ENCODE measurements at places on chromosomes 3 and 15.

- H3K27ac ChIP-seq, result no peak overlapping the region
These were observed 51.9 kb downstream of the ARHGAP31 start for GRCh38 chr3:119346076-119346496.

DNA sequence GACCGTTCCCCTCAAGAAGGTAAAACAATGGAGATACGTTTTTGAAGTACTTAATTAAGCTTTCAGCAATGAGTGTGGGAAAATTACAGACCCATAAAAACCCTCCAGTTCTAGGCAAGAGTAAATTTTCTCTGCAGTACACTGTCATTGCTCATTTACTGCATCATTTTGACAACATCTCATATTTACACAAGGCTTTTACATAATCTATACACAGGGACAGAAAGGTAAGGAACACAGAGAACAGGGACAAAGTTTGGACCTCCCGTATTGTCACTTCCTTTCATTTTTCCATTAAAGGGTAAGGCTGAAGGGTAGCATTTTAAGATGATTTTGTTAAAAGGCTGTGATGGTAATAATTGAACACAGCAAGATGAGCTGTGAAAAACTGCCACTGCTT lies 7.4 kb upstream of the HGD start:
- H3K27ac ChIP-seq, result no peak overlapping the region
- DNase-seq, result no peak
- no peaks in the 10 kb centered on the region for H3K4me1 ChIP-seq
- H3K36me3 ChIP-seq, result peaks cover 4% of the 10 kb centered on the region

GRCh38 chr15:78148392-78149067 lies 632 bp upstream of the IDH3A start:
- H3K36me3 ChIP-seq, result peaks cover 16% of the 10 kb centered on the region
- H3K27me3 ChIP-seq, result no peaks in the 10 kb centered on the region
- DNase-seq, result no peak
- H3K4me3 ChIP-seq, result peak overlapping the region; percentile 93

DNA sequence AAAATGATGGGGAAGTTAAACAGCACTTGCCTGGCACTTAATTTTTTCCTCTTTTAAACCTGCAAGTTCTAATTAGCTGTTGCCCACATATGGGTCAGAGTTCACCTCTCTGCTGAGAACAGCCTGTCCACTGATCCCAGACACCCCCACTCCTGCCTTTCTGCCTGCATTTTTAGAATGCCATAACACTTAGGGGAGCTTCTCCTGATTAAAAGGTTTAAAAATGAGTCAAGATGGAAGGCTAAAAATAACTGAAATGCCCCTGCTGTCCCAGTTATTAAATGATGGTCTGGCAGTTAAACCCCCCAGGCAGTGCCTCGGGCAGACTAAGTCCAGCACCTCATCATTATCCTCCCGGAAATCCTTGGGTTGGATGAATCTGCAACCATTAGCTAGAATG lies 913.6 kb upstream of the ARPP21 start:
- no peaks in the 10 kb centered on the region for H3K36me3 ChIP-seq
- H3K4me1 ChIP-seq, result no peaks in the 10 kb centered on the region
- no peak overlapping the region for H3K4me3 ChIP-seq
- peaks cover 8% of the 10 kb centered on the region for H3K27me3 ChIP-seq
- H3K27ac ChIP-seq, result no peak overlapping the region

DNA sequence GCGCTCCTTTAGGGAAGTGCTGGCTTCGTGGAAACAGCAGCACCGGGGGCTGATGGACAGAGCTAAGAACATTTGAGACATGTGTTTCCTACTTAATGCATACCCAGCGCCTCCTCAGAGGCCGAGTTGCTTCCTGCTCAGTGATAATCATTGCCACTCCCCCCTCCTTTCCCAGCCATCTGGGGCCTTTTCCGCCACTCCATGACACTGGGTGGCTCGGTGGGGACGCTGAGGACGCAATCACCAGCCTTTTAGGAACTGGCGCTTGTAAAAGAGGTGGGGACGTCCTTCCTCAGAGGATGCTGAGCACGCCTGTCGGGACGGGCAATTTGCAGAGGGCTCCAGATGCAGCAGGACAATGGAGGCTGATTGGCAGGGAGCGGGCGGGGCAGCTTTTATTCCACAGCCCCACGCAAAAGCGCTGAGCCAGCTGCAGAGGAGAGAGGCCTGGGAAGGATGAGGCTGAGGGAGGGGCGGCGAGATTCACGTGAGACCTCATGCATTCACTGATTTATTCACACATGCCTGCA lies 22.2 kb upstream of the IQSEC1 start:
- H3K4me1 ChIP-seq, result peaks cover 2% of the 10 kb centered on the region
- DNase-seq, result no peak
- no peak overlapping the region for H3K27ac ChIP-seq
- no peaks in the 10 kb centered on the region for H3K36me3 ChIP-seq
- H3K4me3 ChIP-seq, result no peak overlapping the region

DNA sequence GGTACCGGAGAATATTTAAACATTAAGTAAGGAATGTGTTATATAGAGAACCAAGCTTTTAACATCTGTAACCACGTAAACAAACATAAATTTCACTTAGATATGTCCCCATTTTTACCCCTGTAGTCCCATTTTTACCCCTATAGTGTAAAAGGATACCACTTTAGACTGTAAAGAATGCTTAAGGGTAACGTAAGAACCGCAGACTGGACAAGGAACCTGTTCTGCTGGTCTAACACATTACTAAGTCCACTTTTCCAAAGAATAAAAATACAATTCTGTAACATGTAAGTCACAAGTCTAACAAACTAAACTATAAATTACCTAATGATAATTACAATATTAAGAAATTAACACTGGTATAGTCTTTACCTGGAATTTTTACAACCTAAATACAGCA lies 2.9 kb downstream of the SLC12A6 start:
- peaks cover 65% of the 10 kb centered on the region for H3K4me1 ChIP-seq
- H3K36me3 ChIP-seq, result peaks cover 24% of the 10 kb centered on the region
- H3K4me3 ChIP-seq, result peak overlapping the region; percentile 96
- H3K27ac ChIP-seq, result peak overlapping the region; percentile 90

DNA sequence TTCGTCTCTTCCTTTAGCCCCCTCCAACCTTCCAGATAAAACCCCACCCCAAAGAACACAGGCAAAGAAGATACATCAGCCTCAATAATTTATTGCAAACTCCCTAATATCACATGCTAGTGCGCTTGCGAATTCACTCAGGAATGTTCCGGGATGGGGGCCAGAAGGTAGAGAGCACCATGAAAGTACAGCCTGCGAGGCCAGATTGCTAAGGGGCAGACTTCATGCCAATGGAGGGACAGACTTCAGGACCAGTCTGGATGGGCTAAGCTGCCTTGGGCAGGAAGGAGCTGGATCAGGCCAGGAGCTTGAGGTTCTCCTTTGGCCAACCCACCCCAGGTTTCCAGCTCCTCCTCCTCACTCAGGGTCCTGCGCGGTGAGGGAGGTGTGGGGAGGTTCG lies 13.4 kb downstream of the CIDEC start:
- H3K4me1 ChIP-seq, result no peaks in the 10 kb centered on the region
- no peak overlapping the region for H3K4me3 ChIP-seq
- H3K27ac ChIP-seq, result no peak overlapping the region
- no peak for DNase-seq
- H3K36me3 ChIP-seq, result no peaks in the 10 kb centered on the region

DNA sequence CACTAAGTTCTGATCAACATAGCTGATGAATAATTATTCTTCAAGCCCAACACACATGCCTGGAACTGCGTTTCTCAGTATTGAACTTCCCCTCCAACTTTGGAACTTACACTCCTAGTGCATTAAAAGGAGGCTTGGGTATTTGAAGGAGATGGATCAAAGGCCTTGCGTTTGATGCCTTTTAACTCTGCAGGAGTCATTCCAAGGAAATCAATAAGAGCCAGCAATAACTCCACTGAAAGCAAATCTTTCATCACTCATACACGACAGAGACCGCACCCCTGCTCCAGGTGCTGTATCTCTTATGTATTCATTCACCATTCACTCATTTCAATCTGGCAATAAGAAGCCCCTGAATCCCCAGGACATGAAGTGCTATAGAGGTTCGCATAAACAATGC lies 14.0 kb upstream of the FSIP1 start:
- peaks cover 38% of the 10 kb centered on the region for H3K27me3 ChIP-seq
- no peak overlapping the region for H3K27ac ChIP-seq
- H3K4me3 ChIP-seq, result no peak overlapping the region
- no peaks in the 10 kb centered on the region for H3K4me1 ChIP-seq
- H3K36me3 ChIP-seq, result no peaks in the 10 kb centered on the region

DNA sequence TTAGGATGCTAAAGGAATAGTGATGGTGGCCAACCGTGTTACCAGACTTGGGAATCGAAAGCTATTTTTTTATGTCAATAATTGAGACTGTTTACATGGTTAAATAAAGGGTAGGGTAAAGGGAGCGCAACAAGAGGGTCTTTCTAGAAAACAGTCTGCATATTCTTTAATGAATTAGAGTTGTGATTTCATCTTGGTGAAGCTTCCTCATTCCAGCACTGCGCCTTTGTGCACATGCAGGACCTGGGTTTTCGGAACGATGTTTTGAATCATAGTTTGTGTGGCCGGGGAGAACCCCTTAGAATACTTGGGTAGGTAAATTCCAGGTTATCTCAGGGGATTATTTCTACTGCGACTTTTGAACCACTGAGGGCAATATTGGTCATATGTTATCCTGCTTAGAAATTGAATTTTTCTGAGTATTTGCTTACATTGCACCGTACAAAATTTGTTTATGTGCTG lies 1.3 kb downstream of the PIK3CA start:
- H3K27ac ChIP-seq, result peak overlapping the region; percentile 96
- H3K27me3 ChIP-seq, result no peaks in the 10 kb centered on the region
- H3K4me3 ChIP-seq, result peak overlapping the region; percentile 92
- peaks cover 37% of the 10 kb centered on the region for H3K4me1 ChIP-seq

DNA sequence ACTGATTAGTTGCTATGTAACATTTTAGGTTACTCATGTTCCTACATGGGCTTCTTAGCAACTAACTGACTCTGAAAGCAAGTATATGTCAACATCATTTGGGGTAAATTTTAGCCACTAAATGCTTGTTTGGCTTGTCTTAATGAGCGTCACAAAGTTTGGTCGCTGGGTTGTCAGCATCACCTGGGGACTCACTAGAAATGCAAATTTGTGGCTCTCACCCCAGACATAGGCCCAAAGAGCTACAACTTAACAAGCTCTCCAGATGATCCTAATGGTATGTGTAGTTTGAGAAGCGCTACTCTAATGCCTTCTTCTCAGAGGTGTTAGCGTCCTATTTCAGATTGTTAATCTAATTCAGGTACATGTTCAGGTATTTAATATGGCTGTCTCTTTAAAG lies 32.7 kb upstream of the CPOX start:
- H3K4me1 ChIP-seq, result no peaks in the 10 kb centered on the region
- no peak for DNase-seq
- no peaks in the 10 kb centered on the region for H3K36me3 ChIP-seq
- no peak overlapping the region for H3K27ac ChIP-seq
- no peaks in the 10 kb centered on the region for H3K27me3 ChIP-seq

DNA sequence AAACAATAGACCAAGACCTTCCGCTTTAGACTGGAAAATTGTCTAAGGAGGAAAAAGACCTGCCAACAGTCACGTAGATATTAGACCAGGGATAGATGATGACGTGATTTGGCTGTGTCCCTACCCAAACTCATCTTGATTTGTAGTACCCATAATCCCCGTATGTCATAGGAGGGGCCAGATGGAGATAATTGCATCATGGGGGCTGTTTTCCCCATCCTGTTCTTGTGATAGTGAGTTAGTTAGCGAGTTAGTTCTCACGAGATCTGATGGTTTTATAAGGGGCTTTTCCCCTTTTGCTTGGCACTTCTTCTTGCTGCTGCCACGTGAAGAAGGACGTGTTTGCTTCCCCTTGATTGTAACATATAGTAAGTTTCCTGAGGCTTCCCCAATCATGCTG lies 31.7 kb upstream of the SUCLG2 start:
- peak overlapping the region; percentile 64 for H3K4me3 ChIP-seq
- peaks cover 33% of the 10 kb centered on the region for H3K4me1 ChIP-seq

GRCh38 chr3:114499976-114500375 lies 206.1 kb downstream of the TIGIT start:
- peaks cover 6% of the 10 kb centered on the region for H3K36me3 ChIP-seq
- peaks cover 43% of the 10 kb centered on the region for H3K4me1 ChIP-seq
- no peak for DNase-seq
- H3K27ac ChIP-seq, result no peak overlapping the region
- H3K27me3 ChIP-seq, result no peaks in the 10 kb centered on the region

GRCh38 chr15:28989239-28989830 lies 103.6 kb downstream of the APBA2 start:
- H3K27me3 ChIP-seq, result no peaks in the 10 kb centered on the region
- peaks cover 58% of the 10 kb centered on the region for H3K4me1 ChIP-seq
- H3K36me3 ChIP-seq, result peaks cover 12% of the 10 kb centered on the region
- DNase-seq, result peak; percentile 45

GRCh38 chr3:108006881-108007331 lies 83.9 kb downstream of the CD47 start:
- no peak for DNase-seq
- H3K36me3 ChIP-seq, result no peaks in the 10 kb centered on the region
- H3K27me3 ChIP-seq, result peaks cover 10% of the 10 kb centered on the region
- no peak overlapping the region for H3K27ac ChIP-seq

GRCh38 chr3:63847718-63848450 lies 15.7 kb downstream of the THOC7 start:
- no peak overlapping the region for H3K4me3 ChIP-seq
- peaks cover 14% of the 10 kb centered on the region for H3K36me3 ChIP-seq
- no peak overlapping the region for H3K27ac ChIP-seq
- no peaks in the 10 kb centered on the region for H3K4me1 ChIP-seq
- DNase-seq, result no peak
- no peaks in the 10 kb centered on the region for H3K27me3 ChIP-seq

DNA sequence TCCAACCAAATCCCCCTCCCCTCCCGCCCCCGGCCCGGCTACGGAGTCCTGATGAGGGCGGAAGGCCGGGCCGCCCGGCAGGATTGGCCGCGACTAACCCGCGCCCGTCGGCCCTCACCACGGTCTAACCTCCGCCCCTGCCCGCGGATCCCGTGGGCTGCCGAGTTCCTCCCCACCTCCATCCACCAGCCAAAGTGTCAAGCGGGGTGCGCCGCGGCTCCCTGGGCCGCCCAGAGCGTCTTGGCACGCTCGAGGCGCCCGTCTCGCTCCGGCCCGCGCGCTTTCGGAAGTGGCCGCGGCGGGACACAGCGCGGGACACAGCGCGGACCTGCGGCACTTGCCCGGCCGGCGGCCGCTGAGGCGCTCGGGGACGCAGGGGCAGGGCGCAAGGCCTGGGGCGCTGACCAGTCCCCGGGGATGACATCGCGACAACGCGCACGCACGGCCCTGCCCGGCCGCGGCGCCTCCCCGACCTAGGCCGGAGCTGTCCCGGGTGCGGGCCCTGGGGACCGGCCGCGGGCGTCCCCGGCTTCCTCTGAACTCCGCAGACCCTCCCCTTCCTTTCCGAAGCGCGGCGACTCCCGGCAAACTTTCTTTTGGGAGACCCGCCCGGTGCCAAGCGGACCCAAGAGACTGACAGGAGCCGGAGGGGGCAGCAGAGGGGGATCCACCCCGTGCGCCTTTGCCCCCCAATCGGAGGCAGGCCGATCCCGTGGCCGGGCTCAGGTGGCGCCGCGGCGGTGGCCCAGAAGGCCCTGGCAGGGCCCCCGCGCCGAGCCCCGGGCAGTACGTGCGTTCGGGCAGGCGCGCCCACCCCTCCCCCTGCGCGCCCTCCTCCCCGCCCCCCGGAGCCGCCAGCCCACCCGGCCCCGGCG lies 112.8 kb upstream of the ICE2 start:
- no peaks in the 10 kb centered on the region for H3K27me3 ChIP-seq
- H3K27ac ChIP-seq, result peak overlapping the region; percentile 78
- peaks cover 44% of the 10 kb centered on the region for H3K4me1 ChIP-seq
- peak overlapping the region; percentile 81 for H3K4me3 ChIP-seq
